ENCODE measurements at places on chromosomes 7 and 10.

- peak overlapping the region; percentile 79 for H3K27ac ChIP-seq
- no peak overlapping the region for H3K4me3 ChIP-seq
- H3K36me3 ChIP-seq, result no peaks in the 10 kb centered on the region
- no peak for DNase-seq
- H3K4me1 ChIP-seq, result peaks cover 18% of the 10 kb centered on the region
- no peaks in the 10 kb centered on the region for H3K27me3 ChIP-seq
These were observed 21.8 kb upstream of the SEMA3C start for GRCh38 chr7:80940539-80941207.

DNA sequence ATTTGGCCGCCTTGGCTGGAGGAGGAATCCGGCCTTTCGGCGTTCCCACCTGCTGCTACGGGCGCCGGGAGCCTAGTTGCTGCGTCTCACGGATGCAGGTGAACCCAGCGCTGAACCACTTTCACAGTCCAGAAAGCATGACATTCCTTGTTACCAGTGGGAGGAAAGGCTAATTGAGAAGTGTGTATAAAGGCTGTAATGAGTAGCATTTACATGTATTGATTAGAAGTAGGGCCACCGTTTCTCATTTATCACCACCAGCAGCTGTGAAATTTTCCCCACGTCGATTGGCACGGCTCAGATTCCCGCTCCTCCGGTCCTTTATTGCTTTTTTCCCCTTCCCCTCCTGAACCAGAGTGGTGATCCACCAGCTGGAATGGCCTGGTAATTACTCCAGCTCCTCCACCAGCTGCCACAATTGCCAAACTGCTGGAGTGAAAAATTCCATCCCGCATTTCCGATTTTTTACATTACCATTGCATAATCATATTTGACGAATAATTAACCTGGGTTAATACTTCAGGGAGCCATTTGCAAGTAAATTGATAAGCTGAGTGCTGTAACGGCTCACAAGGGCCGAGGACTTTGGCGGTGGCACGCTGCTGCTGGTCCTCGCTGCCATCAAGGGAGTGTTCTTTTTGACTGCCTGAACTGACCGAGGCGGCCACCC lies 153.3 kb downstream of the POU6F2 start:
- no peak overlapping the region for H3K4me3 ChIP-seq
- H3K27me3 ChIP-seq, result peaks cover 4% of the 10 kb centered on the region
- no peaks in the 10 kb centered on the region for H3K36me3 ChIP-seq
- no peak for DNase-seq

DNA sequence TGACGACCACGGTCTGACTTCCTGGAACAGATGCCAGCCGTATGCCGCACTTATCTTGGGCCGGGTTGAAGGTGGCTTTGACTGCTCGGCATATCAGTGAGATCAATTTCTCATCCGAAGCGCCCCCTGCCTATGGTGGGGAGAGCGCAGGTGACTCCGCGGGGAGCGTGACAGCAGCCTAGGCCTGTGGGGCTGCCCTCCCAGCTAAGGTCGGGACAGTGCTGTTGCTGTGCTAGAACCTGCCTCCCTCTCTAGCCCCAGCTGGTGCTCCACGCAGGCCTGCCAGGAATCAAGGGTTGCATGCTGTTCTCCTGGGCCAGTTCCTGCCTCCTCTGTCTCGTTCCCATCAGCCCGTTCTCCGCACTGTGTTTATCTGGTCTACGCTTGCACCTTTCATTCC lies 49.8 kb downstream of the PODXL start:
- DNase-seq, result no peak
- no peak overlapping the region for H3K27ac ChIP-seq
- H3K27me3 ChIP-seq, result no peaks in the 10 kb centered on the region
- peaks cover 44% of the 10 kb centered on the region for H3K36me3 ChIP-seq
- no peak overlapping the region for H3K4me3 ChIP-seq

- no peak for DNase-seq
- no peaks in the 10 kb centered on the region for H3K27me3 ChIP-seq
- H3K27ac ChIP-seq, result no peak overlapping the region
These were observed 4.6 kb upstream of the C10orf95 start for GRCh38 chr10:102455893-102456471.

All from SK-N-SH (cell line).